ENCODE measurements at places on chromosomes 1 and 21.

DNA sequence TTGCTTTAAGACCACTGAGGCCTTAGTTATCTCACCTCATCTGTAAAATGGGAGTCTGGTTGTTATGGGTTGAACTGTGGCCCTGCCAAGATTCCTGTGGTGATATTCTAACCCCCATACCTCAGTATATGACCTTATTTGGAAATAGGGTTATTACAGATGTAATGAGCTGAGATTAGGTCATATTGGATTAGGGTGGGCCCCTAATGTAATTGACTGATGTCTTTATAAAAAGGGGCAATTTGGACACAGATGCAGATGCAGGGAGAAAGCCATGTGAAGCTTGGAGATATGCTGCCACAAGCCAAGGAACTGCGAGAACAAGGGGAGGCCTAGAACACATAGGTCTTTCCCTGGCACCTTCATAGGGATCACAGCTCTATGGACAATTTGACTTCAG is 3.9 kb downstream of the C1orf87 start:
- no peak for DNase-seq

- DNase-seq, result no peak
Measured at GRCh38 chr1:6596886-6597776, 5.5 kb downstream of the KLHL21 start.

DNA sequence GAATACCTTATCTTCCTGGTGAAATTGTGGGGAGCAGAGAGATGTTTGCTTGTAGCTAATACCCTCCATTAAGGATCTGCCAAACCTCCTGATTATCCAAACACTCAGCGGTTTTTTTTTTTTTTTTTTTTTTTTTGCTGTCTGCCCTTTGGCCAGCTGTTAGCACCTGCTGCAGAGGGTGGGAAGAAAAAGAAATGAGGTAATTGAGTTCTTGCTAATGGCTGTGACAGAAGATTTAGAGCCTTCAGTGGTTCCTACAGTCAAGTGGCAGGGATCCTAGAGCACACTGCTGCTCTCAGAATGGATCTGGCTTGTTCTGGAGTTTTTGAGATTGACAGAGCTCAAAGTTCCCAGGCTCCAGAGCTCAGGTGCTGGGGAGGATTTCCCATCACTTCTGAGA is 342.5 kb downstream of the DISC1 start:
- DNase-seq, result no peak

- DNase-seq, result no peak
Measured at GRCh38 chr1:230834292-230834691, 34.0 kb downstream of the C1orf198 start.

- peak; percentile 84 for DNase-seq
Measured at GRCh38 chr1:89721351-89721750, 88.4 kb downstream of the LRRC8C start.

DNA sequence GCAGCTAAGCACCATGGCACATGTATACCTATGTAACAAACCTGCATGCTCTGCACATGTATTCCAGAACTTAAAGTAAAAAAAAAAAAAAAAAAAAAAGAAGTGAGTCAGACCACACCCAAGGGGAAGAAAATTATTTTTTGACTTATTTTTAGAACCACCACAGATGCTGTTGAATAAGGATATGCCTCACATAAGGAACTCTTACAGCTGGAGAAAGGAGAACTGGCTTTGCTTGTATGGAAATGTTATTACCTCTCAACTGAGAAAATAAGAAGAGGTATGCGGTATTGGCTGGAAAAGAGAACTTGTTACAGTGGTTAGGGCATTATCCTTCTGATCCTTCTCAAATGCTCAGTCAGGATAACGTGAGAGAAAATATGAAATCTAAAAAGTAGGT is 27.5 kb upstream of the FCER1A start:
- DNase-seq, result no peak

- peak; percentile 9 for DNase-seq
Measured at GRCh38 chr1:222114536-222115156, 372.8 kb upstream of the DUSP10 start.

GRCh38 chr1:218643926-218644325 is 298.8 kb downstream of the TGFB2 start:
- DNase-seq, result no peak

DNA sequence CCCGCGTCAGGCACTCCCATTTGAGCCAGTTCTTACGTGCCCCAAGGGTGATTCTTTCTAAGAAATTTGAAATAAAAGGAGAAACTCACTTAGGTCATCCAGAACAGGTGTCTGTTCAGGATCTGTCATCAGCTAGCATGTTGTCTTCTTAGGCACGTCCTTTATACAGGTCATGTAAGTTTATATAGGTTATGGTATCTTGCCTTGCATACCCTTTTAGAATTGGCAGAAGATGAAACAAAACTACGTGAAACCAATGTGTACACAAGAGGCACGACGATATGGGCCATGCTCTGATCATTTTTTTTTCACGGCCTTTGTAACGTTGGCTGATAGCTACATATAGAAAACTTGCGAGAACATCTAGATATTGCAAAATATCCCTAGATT is 579 bp upstream of the GTF2B start:
- peak; percentile 13 for DNase-seq

DNA sequence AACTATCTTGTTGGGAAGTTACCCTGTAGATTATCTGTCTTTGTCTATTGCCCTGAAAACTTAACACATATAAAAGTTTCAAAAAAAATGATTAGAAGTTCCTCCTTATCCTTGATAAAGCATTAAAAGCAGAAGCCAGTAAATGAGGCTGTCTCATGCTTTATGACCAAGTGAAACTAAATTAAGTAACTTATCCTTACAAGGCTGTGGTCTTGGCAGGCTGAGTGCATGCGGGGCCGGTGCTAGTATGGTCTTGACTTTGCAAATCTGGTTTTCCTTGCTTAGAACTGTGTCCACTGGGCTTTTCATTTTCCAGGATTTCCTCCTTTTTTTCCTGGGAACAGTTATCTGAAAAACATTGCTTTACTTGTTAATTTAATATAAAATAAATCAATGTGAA is 43.1 kb downstream of the PCNX2 start:
- no peak for DNase-seq

- no peak for DNase-seq
Measured at GRCh38 chr1:6984986-6985385, 199.7 kb downstream of the CAMTA1 start.

- DNase-seq, result no peak
Measured at GRCh38 chr21:35632711-35633110, 427.6 kb downstream of the SETD4 start.

DNA sequence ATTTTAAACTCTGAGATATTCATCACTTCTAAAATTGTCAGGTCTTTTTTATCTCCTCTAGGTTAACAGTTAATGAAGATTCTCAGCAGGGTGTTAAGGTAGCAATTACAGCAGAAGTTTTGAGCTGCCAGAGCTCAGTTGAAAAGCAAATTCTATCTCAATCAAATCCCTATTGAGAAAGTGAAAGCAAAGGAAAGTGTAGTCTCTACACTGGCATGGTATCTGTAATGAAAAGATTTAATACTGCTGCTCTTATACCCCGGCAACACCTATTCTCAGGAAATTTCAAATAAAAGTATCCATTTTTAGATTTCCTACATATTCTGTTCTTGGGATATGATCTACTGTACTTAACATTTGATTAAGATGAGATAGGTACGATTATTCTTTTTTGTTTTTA is 913.5 kb downstream of the MRPL39 start:
- no peak for DNase-seq

- peak; percentile 58 for DNase-seq
Measured at GRCh38 chr1:111904478-111905218, 84.8 kb downstream of the KCND3 start.

- no peak for DNase-seq
Measured at GRCh38 chr21:36704281-36704957, 5.5 kb downstream of the SIM2 start.

DNA sequence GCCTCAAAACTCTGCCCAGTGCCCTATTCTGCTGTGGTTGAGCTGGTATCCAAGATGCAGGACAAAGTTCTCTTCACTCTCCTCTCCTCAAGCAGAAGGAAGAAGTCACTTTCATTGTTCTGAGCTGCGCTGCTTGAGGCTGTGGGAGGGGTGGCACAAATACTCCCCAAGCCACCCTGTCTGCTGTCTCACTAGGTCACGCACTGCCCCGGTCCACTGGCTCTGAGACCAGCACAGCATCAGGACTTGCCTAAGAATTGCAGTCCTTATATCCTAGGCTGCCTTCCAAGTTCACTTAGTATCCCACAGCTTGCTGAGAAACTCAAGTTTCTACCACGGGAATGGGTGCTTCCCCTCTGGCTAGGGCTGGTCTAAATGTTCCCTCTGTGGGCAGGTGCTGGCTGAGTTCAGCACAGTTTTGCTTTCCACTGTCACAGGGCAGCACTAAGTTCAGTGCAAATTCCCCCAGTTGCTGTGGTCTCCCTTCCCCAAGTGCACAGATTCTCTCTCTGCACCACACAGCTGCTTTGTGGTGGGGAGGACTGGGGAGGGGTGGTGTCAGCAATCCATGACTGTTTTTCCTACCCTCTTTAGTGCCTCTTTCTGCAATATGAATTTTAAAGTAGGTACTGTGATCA is 32.4 kb downstream of the SLC9C2 start:
- no peak for DNase-seq

Data from bronchial epithelial cell (primary cell).